ENCODE measurements at places on chromosomes 6 and 20.

DNA sequence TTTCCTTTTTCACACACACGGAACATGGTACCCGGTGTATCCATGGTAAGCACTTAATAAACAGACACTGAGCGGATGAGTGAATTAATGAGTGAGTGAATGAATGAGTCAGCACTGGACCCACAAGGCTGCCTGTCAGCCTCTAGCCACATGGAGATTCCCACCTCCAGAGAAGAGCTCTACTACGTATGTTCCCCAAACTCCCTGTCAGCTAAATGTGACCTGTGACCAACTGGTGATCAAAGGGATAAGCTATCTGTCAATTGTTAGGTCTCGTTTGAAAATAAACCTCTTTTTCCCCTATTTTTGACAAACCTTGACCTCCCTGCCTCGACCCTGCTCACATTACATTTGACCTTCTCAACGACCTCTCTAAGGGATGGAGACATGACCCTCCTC lies 24.5 kb upstream of the TAF8 start:
- DNase-seq = no peak

DNA sequence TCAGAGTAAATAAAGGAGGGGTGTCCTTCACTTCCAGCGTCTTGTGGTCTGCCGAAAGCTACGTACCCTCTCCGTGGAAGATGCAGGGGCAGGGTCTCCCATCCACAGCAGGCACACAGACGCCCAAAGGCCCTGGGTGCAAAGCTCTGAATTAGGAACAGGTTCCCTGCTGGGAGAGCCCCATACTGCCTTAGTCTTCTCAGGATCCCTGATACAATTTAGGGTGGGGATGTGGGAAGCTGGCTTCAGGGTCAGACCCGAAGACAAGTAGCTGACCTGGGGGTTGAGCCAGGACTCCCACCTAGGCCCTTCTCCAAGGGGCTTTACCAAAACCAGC lies 74.1 kb downstream of the TTLL2 start:
- DNase-seq = no peak

DNA sequence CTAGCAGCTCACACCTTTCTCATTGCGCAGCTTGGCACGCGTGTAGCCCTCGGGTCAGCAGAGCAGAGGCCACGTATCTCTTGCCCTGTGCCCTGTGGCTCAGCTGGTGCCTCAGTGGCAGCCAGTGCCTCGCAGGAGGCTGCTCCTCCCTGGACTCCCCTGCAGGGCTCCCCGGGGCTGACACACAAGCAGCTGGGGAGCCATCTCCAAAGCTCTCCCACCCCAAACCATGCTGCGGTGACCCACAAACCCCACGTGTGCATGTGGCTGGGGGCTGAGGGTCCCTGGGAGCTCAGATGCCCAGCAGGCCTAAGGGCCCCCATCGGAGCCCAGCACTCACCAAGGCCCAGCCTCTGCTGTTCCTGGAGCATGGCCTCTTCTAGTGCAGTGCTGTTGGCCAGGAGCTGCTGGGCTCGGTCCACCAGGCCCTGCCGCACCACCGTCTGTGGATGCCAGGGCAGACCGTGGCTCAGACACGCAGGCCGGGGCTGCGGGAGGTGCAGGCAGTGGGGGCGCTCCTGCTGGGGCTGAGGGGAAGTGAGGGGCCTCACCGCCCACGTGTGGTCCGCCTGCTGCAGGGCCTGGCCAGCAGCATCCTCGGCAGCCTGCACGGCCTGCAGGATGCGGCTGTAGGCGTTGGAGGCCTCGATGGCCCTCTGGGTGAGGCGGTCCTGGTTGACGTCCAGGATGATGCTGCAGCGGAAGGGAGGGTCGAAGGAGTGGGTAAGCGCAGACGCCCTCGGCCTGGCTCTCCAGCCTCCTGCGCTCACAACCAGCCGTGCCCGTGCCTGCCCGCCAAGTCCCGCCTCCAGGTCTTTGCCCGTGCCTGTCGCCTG lies 13.8 kb downstream of the ADRM1 start:
- DNase-seq = no peak

GRCh38 chr20:23029324-23029723 lies 5.8 kb upstream of the SSTR4 start:
- no peak for DNase-seq

DNA sequence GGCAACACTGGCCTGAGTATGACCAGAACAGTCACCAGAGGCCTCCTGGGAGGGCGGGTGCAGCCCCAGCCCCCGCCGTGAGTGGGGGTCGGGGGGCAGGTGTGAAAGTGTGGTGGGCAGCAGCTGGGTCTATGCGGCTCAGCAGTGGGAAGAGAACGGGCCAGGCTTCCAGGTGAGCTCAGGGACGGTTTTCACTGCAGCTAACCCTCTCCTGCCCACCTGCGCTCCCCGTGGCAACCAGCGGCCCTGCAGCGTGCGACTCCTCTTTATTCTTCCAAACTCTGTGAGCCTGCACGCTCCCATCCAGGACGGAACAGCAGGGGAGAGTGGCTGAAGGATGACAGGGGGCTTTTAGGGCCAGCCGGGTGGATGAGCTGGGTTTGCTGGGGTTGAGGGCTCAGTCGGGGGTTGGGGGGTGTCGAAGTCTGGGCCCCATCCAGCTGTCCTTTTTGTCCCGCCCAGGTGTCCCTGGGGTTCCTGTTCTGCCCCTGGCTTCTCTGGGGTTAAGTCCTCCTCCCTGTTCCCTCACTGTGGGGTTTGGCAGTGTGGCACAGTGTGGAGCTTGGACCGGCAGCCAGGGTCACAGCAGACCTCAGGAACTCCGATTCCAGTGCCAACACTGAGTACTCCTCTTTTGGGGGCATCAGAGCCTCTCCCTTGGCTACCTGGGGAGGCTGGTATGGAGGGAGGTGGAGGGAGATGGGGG lies 859 bp upstream of the BIRC7 start:
- DNase-seq = peak; percentile 55

DNA sequence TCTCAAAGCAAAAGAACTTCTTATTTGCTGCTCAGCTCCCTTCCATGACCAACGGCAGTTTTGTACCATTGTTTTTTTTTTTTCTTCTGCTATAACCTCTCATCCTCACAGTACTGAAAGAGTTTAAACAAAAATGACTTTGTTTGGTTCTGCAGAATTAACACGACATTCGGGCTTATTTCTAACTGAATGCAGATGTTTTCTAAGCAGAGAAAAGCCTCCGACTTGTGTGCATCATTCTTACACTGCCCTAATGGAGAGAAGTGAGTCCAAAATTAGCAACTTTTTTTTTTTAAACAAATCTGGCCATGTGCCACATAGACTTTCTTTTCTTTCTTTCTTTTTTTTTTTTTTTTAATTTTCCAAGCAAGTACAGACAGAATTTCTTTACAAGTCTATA lies 382.7 kb downstream of the HDGFL1 start:
- no peak for DNase-seq

DNA sequence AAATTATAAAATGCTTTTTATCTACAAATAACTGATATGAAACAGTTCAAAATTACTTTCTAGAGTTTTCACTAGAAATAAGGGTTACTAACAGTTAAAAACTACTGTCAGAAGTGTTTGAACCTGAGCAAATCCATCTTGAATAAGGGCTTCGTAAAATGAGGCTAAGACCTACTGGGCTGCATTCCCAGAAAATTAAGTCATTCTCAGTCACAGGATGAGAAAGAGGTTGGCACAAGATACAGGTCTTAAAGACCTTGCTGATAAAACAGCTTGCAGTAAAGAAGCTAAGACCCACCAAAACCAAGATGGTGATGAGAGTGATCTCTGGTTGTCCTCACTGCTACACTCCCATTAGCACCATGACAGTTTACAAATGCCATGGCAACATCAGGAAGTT lies 93.7 kb downstream of the PLG start:
- DNase-seq = no peak

GRCh38 chr6:42979523-42980177 lies 669 bp upstream of the PEX6 start:
- no peak for DNase-seq

DNA sequence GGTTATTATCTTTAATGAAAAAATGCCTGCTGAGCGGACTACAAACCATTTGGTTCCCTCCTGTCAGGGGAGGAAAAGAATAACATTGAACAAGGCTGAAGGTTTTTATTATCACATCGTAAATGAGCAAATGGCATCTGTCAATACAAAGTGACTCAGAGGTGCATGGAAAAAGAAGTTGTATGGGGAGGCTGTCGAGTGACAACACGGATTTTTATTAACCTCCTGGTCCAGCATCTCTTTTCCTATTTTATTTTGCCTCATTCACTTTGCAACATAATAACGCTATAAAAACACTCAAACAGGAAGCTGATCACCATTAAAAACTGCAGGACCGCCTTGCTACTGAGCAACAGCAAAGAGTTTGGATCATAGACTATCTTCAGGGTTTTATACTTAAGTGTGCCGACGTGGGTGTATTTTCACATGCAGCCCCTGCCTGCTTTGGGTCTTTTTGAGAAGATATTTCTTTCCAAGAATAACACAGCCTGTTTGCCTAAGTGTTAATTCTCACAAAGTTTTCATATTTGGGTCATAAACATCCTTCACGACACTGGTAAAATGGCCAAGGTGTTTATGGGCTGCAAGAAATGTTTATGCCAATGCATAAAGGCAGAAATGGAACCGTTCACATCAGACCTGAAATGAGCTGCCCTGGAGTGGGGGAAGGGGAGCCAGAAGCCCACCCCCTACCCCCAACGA lies 132.1 kb upstream of the SALL4 start:
- peak; percentile 36 for DNase-seq

GRCh38 chr20:64156886-64157875 lies 7.1 kb upstream of the MYT1 start:
- DNase-seq = no peak

DNA sequence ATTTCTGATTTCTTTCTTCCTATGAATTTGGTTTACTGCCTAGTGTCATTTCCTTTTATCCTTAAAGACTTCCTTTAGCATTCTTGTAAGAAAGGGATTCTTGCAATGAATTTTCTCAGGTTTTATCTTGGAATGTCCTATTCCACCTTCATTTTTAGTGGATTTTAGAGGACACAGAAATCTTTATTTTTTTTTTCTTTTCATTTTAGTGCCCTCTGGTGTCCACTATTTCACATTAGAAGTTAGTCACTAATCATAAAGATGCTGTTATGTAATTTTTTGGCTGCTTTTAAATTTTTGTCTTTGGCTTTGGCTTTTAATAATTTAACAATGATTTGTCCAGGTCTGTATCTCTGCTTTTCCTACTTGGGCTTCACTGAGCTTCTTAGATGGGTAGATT lies 28.1 kb downstream of the LMBRD1 start:
- no peak for DNase-seq

DNA sequence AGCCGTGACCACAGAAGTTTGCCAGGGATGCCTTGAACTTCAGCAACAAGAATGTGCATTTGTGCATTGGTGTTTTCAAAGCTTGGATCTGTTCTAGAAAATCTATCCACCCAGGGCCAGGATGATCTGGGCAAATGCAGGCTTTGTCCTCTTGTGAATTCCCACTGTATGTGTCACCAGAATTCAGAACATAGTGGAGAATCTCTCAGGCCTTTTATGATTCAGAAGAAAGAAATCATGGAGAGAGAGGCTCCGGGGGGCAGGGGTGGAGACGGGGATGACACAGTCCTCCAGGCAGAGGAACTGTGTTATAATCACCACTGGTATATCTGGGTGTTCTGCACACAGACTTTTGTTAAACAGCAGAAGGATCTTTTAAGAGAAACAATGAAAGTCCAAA lies 304.1 kb downstream of the CDH4 start:
- DNase-seq = no peak

GRCh38 chr20:18533491-18533890 lies 25.8 kb downstream of the SEC23B start:
- DNase-seq = no peak

GRCh38 chr6:108673602-108674001 lies 112.9 kb downstream of the FOXO3 start:
- DNase-seq = no peak

DNA sequence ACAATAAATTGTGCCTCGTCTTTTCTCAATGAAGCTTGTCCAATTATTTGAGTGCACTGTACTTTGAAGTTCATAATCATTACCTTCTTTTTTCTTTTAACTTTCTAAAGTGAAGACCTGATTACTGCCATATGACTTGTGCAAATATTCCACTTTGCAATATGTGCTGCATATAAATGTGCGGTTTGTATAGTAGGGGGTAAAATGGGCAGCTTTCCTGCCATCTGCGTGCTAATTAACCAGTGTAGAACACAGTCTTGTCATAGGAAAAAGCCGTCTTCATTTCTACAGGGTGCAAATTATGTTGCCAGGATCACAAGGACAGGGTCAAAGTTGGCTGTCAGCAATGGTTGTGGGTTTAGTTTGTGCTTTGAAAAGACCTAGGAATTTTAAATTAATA lies 397.0 kb downstream of the NKAIN2 start:
- no peak for DNase-seq

GRCh38 chr6:97203343-97203742 lies 79.7 kb downstream of the MMS22L start:
- DNase-seq = no peak

DNA sequence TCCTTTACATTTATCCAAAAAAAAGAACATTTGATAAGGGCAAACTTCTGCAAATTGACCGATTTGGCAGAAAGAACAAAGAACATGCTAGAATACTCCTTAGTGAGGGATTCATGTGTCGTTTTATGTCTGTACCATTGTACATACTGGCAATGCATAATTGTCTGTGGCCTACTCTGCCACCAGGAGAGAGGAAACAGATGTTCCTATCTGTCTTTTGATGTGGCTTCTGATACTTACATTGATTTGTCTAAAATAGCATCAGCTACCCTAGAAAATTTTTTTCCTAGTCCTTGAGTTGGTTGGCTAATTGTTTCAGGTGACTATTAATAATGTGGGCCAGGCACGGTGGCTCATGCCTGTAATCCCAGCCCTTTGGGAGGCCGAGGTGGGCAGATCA lies 654.1 kb downstream of the KIF16B start:
- no peak for DNase-seq

DNA sequence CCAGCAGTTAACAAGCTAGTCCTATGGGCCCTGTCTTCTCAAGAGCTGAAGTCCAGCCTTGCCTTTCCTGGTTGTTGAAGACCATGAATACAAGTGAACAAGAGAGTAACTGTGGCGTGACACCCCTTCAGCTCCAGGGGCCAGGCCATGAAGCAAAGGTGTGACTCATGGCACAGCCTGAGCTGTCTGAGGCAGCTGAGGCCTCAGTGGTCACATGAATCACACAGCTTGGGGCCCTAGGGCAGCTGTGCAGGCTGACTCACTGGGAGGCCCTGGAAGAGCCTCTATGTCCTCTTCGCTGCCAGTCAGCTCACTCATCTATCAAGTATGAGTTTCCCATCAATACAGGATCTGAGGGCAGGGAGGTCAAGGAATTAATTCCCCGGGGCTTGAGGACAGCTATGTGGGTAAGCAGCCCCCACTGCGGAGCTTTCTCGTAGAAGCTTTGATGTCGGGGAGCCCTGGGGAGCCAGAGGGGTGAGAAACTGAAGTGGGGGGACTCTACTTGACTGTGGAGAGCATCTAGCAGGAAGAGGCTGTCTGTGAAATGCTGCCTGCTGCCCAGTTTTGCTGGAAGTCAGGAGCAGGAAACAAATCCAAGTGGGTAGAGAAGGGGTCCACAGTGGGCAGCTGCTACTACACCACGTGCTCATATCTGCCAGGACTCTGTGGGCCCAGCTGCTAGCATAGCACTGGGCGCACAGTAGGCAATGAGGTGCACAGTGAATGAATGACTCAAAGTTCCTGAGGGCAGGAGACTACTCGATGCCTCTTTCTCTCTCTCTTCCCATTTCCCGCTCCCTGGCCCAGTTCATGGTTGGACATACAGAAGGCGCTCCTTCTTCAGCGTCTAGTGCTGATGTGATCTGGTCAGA lies 13.7 kb upstream of the FAM83C start:
- DNase-seq = peak; percentile 74

GRCh38 chr6:143135325-143135724 lies 74.6 kb downstream of the AIG1 start:
- DNase-seq = no peak

- DNase-seq = no peak
These were observed 16.1 kb upstream of the CCN6 start for GRCh38 chr6:112037783-112038216.

- no peak for DNase-seq
These were observed 115.9 kb downstream of the QRSL1 start for GRCh38 chr6:106745197-106745770.

Data from small intestine (tissue), 16 donors.